ENCODE measurements at places on chromosomes 16 and 17. TPM values are rescaled to one million over a fixed set of nuclear protein-coding genes. Genes with fewer than 3 reads are reported as not detected.

The PRAC2 gene
- polyA plus RNA-seq: not detected

The ACE gene
- polyA plus RNA-seq: 15.4 TPM

The ADGRG3 gene
- 0.22 TPM for polyA plus RNA-seq

The NACA2 gene
- polyA plus RNA-seq: 1.9 TPM

The NXPH3 gene
- polyA plus RNA-seq: 7.0 TPM

The SMTNL2 gene
- 12.8 TPM for polyA plus RNA-seq

The DNAH9 gene
- polyA plus RNA-seq: 21.4 TPM

The CLDN9 gene
- polyA plus RNA-seq: 0.38 TPM

The HNF1B gene
- 0.76 TPM for polyA plus RNA-seq

The CBX2 gene
- 14.2 TPM for polyA plus RNA-seq

The LITAFD gene
- polyA plus RNA-seq: not detected

The XYLT1 gene
- 14.0 TPM for polyA plus RNA-seq

The CIBAR2 gene
- polyA plus RNA-seq: 2.9 TPM

The CDRT15L2 gene
- not detected for polyA plus RNA-seq

The NPIPA3 gene
- 15.6 TPM for polyA plus RNA-seq

The TMEM98 gene
- 83.9 TPM for polyA plus RNA-seq

The PRR35 gene
- 0.14 TPM for polyA plus RNA-seq

The CCL13 gene
- polyA plus RNA-seq: not detected

The TAT gene
- polyA plus RNA-seq: 0.26 TPM

The CD68 gene
- polyA plus RNA-seq: 52.1 TPM

The ARMC5 gene
- 23.9 TPM for polyA plus RNA-seq

The HS3ST4 gene
- 18.3 TPM for polyA plus RNA-seq

The AGRP gene
- polyA plus RNA-seq: 0.35 TPM

The CPHXL2 gene
- 0.21 TPM for polyA plus RNA-seq

The MYH8 gene
- polyA plus RNA-seq: 0.19 TPM

The FADS6 gene
- 7.5 TPM for polyA plus RNA-seq

The NOG gene
- polyA plus RNA-seq: 15.2 TPM

The SALL1 gene
- polyA plus RNA-seq: 98.7 TPM

The SPOP gene
- polyA plus RNA-seq: 70.3 TPM

The CTF1 gene
- polyA plus RNA-seq: 4.0 TPM

The KREMEN2 gene
- polyA plus RNA-seq: 1.4 TPM

The MYH4 gene
- not detected for polyA plus RNA-seq

The CA5A gene
- 0.10 TPM for polyA plus RNA-seq

The KRTAP3-3 gene
- polyA plus RNA-seq: not detected

The KRT33B gene
- 0.44 TPM for polyA plus RNA-seq

The SBK1 gene
- 107 TPM for polyA plus RNA-seq

The TPPP3 gene
- polyA plus RNA-seq: 115 TPM

The PRKCB gene
- 108 TPM for polyA plus RNA-seq

The ITGAL gene
- 4.8 TPM for polyA plus RNA-seq

The CMTM1 gene
- polyA plus RNA-seq: 11.2 TPM

The MYO15A gene
- polyA plus RNA-seq: 5.4 TPM

The C17orf113 gene
- 4.5 TPM for polyA plus RNA-seq

The SLC16A5 gene
- polyA plus RNA-seq: 7.9 TPM

The FBXW10 gene
- polyA plus RNA-seq: 0.51 TPM

The ABCC12 gene
- polyA plus RNA-seq: 0.29 TPM

The SULT1A2 gene
- polyA plus RNA-seq: 1.4 TPM

The ANKRD11 gene
- 104 TPM for polyA plus RNA-seq

The FOXN1 gene
- polyA plus RNA-seq: not detected

The TUBG2 gene
- polyA plus RNA-seq: 62.2 TPM

The ITPRIPL2 gene
- 7.1 TPM for polyA plus RNA-seq

The RAB11FIP4 gene
- polyA plus RNA-seq: 45.1 TPM

The MEAK7 gene
- 10.5 TPM for polyA plus RNA-seq

The MT1M gene
- 6.6 TPM for polyA plus RNA-seq

The CLEC18A gene
- polyA plus RNA-seq: 2.7 TPM

The CCDC144A gene
- 1.8 TPM for polyA plus RNA-seq

The ADAM11 gene
- 26.7 TPM for polyA plus RNA-seq

Data from spinal cord (tissue), 10 donors.